ENCODE measurements at places on chromosomes 6 and 20. TPM values are rescaled to one million over a fixed set of nuclear protein-coding genes. Genes with fewer than 3 reads are reported as not detected.

- DNase-seq, result no peak
Observed at GRCh38 chr20:50468378-50468798, 41.8 kb upstream of the PTPN1 start.

DNA sequence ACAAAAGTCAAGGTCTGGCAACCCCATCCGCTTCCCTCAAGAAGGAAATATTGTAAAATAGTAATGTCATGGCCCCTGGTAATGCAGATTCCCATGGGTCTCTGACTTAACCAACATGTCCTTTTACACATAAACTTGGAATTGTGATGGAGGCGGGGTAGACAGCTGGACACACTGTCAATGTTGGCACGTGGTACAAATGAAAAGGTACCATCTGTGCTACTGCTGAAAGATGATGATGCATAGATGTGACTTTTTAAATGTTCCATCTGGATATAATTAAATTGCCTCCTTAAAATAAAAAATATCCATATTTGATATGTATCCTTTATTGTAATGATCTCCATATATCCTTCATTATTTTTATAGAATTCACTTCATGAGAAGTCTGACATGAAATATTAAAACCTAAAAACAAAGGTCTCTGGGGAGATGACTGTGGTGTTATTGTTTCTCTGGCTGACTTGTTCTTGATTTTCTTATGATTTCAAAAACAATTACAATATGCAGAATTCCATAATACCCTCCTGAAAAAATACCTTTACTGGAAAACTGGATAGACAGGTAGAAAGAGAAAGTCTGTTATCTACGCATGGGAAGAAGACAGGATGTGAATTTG lies 104.5 kb downstream of the MKKS start:
- DNase-seq, result no peak

- DNase-seq, result peak; percentile 15
Observed at GRCh38 chr6:163820745-163821458, 406.4 kb downstream of the QKI start.

The MEP1A gene
- 2.2 TPM for total RNA-seq

The TNFRSF6B gene
- not detected for total RNA-seq

The KIAA0408 gene
- 2.9 TPM for total RNA-seq

Data from umbilical cord (tissue), 2 donors.